Fibroblast of skin of left biceps (primary cell): ENCODE measurements at places on chromosomes 4 and X.

GRCh38 chr4:47017494-47017893 lies 13.9 kb upstream of the GABRB1 start:
- no peak for DNase-seq

- DNase-seq = no peak
Observed at GRCh38 chr4:55386840-55387239, 8.9 kb upstream of the TMEM165 start.

- peak; percentile 28 for DNase-seq
Observed at GRCh38 chr4:174578366-174578765, 56.1 kb upstream of the HPGD start.

- DNase-seq = no peak
Observed at GRCh38 chr4:67996127-67996526, 32.8 kb upstream of the TMPRSS11A start.

DNA sequence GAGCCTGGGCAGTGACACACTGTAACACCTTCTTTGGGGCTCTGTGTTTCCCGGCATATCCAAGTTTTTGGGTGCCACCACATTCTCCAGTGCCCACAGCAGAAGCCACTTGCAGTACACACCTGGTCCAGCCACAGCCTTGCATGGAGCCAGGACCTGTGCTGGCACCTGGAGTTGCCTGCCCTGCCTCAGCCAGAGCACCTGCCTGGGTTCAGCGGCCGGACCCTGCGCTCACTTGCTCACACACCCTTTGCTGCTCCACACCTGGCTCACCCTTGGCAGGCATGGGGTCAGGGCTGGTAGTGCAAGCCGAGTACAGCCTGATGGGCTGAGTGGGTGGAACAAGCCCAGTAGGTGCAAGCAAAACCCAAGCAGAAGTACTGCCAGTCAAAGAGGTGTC lies 1511.1 kb downstream of the TECRL start:
- DNase-seq = no peak

DNA sequence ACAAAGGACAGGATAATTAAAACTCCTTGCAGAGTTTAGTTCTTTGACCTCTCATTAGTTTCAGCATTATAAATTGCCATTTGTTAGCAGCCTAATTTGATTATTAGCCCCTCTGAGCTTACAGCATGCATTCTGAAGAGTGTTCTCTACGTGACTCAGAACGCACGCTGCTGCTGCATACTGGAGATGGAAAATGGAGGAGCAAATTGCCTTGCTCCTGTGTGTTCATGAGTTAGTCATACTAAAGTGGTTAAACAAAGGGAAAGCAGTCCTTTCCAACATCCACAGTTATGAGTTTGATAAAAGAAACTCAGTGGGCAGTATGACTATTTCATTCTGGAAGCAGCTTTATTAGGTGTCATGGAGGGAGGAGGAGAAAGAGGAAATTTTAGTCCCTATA lies 922.5 kb downstream of the RPA4 start:
- DNase-seq = no peak

DNA sequence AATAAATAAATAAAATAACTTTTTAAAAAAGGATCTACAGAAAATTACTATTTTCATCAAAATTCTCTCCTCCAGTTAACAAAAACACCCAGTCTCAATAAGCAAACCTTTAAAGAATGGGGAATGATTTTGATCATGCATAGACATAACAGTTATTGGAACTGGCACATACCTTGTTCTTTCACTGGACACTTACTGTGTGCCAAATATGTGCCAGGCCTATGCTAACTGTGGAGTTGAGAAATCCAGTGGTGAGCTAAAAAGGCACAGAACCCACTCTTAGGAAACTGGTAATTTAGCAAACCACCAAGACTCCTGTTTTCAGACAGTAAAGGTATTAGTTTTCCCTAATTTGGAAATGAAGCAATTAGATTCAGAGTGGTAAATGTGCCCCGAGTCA lies 39.1 kb downstream of the CLOCK start:
- no peak for DNase-seq

GRCh38 chrX:41789374-41789773 lies 65.4 kb downstream of the GPR82 start:
- DNase-seq = no peak

DNA sequence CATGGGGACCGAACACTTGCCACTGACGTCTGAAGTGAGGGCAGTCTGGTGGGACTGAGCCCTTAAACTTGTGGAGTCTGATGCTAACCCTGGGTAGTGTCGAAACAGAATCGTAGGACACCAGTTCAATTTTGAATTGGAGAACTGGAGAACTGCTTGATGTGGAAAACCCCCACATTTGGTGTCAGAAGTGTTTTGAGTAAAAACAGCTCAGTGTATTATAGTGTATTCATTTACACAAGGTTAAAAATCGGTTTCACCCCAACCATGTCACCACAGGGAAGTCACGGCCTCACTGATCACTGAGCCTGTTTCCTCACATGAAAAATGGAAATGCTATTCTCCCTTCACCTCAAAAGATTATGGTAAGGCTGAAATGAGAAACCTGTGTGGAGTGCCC lies 21.9 kb downstream of the PIN4 start:
- no peak for DNase-seq

- no peak for DNase-seq
Observed at GRCh38 chr4:186714006-186714675, 9.5 kb downstream of the FAT1 start.

GRCh38 chr4:10091531-10092181 lies 24.9 kb downstream of the WDR1 start:
- no peak for DNase-seq

GRCh38 chrX:132030264-132030663 lies 7.2 kb downstream of the STK26 start:
- DNase-seq = no peak

DNA sequence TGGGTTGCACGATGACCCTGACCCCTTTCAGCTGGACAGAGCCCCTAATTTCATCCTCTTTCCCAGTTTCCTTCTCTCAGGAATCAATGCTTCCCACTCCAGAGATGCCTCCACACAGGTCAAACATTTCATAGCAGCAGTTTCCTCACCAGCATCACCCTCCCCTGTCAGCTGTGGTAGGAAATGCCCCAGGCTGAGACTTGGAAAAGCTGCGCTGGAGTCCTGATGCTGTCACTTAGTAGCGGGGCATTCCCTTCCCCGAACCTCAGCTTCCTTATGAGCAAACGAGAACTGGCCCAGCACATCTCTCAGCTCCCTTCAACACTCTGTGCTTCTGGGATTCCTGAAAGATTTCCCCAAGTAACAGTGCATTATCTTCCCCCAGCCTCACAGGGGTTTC lies 2.7 kb downstream of the GJB1 start:
- no peak for DNase-seq

DNA sequence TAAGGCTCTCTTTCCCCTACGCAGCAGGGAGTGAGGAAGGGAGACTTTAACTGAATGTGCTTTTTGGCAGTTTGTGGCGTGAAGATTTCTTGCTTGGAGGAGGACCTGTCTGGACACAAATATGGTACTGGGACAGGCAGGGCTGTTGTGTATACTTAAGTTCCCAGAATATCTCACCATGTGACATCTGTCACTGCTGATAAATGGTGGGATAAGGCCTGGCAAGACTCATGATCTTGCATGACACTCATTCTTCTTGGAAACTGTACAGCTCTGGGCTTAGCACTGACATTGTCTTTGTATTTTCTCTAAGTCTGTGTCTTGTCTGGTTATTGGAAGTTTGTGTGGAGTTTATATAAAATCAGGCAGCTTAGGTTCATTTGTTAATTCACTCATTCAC lies 93.1 kb downstream of the STK32B start:
- no peak for DNase-seq

DNA sequence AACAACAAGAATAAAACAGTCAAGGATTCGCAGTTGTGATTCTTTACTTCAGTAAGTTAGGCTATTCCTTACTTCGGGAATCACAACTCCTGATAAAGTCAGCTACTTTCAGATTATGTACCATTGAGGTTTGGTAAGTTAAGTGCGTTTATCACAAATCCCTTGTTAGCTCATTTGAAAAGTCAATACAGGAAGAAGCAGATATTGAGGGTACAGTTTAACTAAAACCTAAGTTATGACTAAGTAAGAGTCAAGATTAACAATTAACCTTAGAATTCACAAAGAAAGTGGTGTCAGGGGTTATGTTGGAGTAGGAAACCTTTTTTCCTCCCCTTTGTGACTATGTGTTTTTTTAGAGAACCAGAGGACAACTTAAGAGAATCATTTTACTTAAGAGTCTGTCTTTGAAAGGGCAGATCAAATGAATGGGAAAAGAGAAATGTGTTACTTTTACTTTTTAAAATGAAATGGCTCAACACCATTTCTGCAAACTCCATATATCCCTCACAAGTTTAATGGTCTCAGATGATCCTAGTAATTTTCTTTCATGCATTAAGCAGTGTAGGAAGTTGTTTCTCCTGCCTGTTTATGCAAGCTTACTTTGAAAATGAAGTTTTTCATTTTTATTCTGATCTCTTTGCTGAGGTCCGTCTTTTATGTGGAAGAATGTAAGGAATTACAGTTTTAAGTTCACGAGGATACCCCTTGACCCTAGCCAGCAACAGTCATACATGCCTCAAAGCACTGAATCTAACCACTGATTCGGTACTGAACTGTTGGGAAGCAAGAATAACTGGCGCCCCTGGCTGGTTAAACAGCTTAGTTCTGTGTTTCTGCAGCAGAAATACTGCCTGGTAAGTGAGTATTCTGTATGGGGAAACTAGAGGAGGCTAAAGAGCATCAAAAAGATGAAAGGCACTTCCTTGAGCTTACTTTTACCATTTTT lies 211.7 kb downstream of the SLC4A4 start:
- no peak for DNase-seq

DNA sequence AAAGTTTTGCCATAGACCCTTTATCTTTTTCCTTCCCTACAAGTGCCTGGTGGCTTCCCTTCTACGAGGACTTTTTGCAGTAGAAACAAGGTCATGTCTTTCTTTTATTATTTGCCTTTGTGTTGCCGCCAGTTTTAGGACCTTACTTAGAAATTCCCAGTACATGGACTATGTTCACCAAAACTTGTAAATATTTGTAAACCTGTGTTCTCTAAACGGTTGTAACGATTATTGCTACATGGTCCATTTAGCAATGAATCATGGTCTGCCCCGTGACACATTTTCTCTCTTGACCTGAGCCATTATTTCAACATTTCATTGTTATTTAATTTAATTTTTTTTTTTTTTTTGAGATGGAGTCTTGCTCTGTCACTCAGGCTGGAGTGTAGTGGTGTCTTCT lies 110.7 kb downstream of the MFAP3L start:
- DNase-seq = no peak

DNA sequence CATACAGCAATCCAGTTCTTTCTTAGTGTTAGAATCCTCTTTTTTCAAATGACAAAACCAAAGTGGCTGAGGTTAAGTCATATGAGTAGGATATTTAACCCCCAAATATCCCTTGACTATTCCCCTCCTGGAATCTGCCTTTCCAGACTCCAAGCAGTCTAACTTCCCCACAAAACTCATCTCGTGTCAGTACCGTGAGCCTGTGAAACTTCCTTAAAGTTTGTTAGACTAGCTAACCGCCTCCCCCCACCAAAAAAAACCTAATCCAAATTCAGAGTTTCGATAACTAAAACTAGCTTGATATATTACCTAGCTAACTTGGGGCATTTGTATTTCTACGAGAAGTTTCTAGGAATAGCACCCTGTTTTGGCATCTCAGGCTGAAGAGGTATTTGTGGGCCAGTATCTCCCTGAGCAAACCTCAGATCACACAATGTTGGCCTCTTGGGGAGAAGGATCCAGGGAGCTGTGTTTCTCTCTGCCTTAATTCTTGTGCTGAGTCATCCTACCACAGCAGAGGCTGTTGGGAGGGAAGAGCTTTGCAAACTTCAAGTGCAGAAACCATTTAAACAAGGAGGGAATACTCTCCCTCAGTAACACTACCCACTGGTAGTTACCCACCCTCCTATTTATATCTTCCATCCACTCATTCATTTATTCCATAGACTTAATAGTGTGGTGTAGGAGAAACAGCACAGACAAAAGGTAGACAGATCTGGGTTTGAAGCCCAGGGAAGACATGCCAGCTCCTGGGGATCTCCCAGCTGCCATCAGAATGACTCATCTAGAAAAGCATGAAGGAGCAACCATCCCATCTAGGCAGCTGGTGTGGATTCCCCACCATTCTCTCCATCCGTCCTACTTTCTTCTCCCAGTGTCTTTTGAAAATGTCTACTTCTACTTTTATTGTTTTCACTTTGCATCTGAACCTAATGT lies 39.3 kb upstream of the TXK start:
- peak; percentile 64 for DNase-seq

- no peak for DNase-seq
Observed at GRCh38 chr4:48603366-48604003, 113.4 kb downstream of the ZAR1 start.

DNA sequence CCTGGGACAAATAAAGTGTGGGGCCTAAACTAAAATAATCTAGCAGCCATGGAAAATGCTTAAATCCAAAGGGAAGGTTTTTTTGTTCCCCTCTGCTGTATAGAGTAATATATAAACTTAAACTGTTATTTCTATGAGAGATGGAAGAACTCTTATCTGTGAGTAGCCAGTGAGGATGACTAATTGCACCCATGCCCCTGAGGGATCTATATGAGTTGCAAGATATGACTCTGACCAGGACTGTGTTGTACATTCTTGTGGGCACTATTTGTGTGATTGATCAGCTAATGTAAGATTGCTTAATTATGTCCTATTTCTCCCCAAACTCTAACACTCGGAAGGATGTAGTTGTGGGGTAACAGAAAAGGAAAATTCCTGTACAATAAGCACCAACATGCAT lies 35.2 kb upstream of the AMBN start:
- no peak for DNase-seq

DNA sequence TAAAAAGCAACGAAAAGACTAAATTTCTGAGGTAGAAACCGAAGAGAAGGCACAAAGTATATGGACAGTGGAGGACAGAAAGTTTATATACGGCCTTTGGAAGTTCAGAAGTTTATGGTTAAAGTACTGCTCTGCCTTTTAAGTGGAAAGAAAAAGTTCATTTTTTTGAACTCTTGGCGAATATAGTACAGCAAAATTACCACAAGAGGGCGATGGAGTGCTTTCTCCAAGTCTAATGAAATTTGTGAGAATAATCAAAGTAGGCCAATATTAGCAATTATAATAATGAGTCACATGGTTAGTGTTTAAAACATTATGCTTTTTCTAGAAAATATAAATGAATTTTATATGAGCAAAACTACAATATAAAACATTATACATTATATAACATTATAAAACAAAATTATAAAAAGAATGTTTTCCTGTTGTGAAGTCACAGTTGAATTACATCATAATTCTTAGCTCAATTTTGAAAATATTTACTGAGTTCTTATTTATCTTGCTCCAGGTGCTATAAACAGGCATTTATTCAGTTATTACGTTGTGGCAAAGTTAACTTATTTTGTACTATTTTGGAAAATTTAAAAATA lies 136.2 kb upstream of the BMPR1B start:
- no peak for DNase-seq

GRCh38 chr4:117771647-117772337 lies 262.5 kb upstream of the NDST3 start:
- DNase-seq = no peak

DNA sequence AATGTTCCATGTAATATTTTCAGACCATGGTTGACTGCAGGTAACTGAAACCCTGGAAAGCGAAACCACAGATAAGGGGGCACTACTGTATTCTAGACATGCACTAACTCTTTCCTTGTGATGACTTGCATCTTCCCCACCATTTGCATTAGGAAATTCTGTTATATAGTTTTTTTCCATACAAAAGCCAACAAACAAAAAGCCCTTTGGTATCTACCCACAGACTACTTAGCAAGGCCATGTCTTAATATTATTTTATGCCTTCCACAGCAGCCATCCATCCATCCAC lies 23.5 kb downstream of the OCIAD1 start:
- DNase-seq = no peak
